ENCODE measurements at places on chromosomes 12 and 14.
A peak's percentile ranks its signal among the peaks of the same experiment; 100 is the strongest.

GRCh38 chr12:2686280-2686646, 108.5 kb upstream of the FKBP4 start:
- no peak for DNase-seq

DNA sequence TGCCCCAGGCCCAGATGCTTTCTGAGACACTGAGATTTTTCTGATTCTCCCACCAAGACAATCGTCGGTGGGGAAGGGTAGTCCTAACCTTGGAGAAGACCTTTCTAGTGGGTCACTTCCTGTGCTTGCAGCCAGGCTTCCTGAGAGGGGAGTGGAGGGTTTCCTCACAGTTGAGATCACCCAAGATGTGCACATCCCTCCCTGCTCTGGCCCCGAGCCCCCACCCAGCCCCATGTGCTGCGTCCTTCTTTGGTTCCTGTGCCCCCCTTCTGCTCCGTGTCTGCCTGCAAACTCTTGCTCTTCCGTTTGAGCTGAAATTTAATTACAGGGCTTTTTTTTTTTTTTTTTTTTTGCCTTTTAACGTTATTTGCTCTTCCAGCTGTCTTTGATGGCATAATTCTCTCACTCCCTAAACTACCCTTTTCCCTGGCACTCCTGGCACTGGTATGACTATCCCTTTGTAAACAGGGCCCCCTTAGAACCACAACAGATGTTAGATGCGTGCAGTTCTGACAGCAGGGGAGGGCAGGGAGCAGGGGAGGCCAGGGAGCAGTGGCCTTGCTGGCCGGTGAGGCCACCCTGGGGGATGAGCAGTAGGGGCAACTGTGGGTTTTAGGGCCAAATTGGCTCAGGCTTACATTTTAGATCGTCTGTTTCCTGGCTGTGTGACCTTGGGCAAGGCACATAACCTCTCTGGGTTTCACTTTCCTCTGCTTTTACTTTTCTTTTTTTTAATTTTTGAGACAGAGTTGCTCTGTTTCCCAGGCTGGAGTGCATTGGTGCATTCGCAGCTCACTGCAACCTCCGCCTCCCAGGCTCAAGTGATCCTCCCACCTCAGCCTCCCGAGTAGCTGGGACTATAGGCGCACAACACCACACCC, 144.5 kb downstream of the PHETA1 start:
- DNase-seq: no peak

DNA sequence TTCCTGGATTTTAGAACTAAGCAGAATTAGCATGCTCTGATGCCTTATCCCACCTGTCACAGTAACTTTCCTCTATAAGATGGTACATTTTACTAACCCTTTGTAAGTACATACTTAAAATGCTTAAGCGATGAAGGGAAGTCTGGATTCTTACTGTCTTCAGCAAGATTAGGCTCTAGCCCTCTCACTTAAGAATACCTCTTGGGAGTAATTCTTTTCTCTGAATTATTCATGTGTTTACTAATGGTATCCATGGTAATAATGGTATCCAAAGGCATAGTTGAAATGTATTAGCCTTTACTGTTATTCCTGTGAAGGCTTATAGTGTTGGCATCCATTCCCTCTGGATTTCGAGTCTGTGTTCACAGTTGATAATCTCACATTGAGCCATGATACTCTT, 176.9 kb downstream of the MON2 start:
- DNase-seq: no peak

DNA sequence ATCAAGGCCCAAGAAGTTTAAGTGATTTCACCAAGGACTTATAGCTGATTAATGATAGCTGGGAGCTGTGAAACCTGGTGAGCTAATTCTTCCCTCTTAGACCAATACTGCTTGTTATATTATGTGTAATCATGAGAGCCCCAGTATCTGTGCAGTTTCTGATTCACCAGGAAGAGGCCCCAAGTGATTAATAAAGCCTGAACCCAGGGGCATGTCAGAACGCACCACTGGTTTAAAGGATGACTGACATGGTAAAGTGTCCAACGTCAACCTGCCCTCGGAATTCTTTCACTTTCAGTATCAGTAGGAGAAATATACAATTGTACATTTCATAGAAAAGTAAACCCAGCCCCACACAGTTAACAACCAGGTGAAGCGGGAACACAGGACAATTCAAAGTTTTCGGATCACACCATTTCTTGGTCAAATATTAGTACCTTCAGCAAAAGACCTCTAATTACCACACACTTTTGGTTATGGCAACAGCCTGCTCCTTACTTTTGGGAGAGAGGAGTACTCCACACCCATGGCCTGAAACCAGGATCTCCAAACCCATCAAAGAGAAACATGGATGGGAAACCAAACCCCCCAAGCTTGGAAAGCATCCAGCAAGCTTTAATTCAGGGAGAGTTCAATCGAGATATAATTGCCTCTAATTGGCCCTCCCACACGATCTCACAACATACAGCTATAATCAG, 28.5 kb downstream of the TMCC3 start:
- DNase-seq: no peak

GRCh38 chr14:75514673-75515628, 7.3 kb upstream of the BATF start:
- no peak for DNase-seq

DNA sequence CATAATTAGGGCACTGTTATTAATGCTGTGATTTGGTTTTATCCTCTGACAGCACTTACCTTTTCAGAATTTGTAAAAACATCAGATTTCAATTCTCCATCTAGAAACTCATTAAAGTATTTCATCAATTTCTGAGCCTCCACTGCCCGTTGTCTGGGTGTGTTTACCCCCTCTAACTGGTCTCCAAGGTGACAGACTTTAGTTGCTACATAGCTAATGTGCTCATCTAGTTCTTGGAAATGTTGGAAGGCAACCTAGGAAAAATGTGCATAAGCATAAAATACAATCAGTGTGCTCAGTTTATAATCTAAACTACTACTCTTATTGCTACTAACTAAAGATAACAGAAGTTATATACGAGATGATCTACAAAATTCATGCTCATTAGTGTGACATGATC, 24.6 kb downstream of the EXOC5 start:
- no peak for DNase-seq

DNA sequence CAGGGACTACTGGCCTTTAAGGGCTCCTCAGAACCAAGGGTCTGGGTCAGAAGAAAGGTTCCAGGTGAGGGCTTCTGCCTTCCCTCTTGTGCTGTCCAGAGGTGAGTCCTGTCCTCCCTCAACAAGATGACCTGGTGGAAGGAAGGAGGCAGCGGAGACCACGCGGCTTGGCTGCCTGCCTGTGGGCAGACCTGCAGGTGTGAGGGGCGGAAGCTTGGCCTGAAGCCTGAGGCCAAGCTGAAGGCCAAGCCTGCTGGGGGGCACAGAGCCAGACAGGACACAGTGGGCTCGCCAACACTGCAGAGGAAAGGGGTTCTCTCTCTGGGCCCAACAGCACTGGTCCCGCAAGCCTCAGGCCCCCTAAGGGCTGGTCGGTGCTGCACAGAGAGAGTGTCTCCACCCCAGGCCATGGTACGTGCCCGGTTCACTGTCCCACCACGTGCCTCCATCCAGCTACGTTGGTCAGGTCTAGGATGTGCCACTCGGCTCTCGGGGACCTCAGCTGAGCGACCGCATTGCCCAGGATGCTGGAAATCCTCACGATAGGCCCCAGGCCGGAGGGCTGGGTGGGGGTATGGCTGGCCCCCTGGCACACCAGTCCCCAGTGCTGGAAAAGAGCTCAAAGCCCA, 170.0 kb upstream of the PRMT8 start:
- DNase-seq: no peak

GRCh38 chr12:27246774-27247173, 2.7 kb downstream of the STK38L start:
- DNase-seq: no peak

- DNase-seq: no peak
These were observed 30.6 kb downstream of the RASSF9 start for GRCh38 chr12:85805654-85806053.

DNA sequence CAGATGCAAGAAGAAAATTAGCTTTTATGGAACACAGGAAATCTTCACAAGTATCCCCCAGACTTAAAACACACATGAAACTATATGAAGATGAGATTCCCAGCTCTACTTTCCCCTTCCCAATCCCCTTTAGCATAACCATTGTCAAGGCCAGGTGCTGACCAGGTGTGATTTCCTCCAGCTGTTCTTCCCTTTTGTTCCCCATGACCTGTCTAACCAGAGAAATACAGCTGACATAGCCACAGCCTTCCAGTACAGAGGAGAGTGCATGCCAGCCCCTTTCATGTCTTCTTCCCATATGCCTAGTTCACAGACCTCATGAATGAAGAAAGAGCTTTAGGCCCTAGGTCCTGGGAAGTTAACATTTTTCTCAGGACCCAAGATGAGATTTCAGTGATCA, 43.5 kb upstream of the FKBP4 start:
- DNase-seq: no peak

DNA sequence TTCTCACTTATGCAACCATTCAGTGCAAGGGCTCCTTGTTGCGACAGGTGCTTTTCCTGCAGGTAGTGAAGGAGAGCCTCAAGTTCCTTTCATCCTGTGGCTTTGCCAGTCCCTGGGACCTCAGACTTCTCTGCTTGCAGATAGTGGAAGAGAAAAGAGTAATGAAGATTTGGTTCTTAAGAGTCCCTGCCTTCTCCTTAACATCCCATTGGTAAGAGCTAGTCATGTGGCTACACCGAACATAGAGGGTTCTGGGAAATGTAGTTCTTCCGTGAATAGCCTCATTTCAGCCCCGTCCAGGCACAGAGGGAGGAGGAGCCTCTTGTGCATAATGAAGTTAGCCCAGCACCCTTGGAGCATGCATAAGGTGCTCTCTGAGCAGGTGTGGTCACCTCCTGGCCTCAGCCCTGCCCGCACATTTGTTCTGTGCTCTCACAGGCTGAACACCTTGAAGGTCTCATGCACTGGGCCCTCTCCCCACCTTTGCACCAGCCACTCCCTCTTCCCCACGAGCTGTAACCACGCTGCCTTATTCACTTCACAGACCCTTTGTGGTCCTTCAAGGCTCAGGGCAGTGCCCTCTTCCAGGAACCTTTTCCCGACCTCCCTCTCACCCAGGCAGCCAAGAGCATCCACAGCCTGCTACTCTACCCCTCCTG, 134.0 kb downstream of the BCL11B start:
- no peak for DNase-seq

DNA sequence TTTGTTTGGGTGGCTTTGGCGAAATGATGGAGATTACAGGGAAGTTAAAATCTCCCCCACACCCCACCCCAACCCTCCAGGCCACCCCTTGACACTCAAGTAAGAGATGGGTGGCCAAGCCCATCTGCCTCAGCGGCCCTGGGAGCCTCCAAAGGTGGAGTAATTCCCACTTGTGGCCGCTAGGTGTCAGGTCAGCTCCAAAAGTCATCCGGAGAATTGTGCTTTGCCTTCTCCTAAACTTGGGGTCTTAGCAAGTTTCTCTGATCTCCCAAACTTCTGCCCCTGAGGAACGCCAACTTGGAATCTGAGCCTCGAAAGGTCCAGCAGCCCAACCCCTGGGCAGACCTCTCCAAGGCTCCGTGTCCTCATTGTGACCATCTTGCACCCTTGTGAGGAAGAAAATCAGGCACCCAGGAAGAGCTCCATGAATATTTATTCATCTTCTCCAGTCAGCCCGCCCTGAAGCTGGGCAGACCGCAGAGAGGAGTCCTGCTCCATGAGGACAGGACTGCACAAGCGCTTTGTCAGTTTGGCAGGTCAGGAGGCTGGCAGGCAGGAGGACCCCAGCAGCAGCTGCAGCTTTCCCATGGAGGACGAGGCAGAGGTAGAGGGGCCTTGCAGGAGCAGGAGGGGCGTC, 46.7 kb downstream of the LRRC74A start:
- peak; percentile 25 for DNase-seq

- DNase-seq: no peak
These were observed 5.8 kb downstream of the PLEKHD1 start for GRCh38 chr14:69490219-69490918.

- DNase-seq: no peak
These were observed 131.2 kb downstream of the EML1 start for GRCh38 chr14:99924379-99924778.

- DNase-seq: no peak
These were observed 49.1 kb upstream of the KCNH3 start for GRCh38 chr12:49489720-49490119.

DNA sequence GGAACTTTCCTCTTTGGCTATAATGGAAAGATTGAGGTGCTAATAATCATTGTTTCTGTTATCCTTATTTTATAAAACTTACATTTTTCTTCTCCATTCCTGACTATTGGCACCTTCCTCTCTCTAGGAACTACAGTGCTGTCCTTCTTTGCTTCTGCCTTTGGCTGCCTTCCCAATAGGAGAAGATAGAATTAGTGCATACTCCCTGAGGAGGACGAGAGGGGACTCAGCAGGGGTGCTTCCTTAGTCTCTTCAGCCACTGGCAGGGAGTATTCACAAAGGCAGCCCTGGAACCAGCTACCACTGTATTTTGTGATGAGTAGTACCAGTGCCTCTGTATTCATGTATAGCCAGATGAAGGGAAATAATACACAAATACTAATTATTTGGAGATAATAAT, 208.5 kb downstream of the FOXG1 start:
- DNase-seq: no peak

- no peak for DNase-seq
These were observed 81.6 kb downstream of the LMO3 start for GRCh38 chr12:16524378-16524777.

All from stimulated activated CD8-positive, alpha-beta memory T cell treated with anti-CD3 and anti-CD28 coated beads, Interleukin-15, amount 100 ng/mL, for 24 hours (primary cell).